Activated naive CD4-positive, alpha-beta T cell treated with anti-CD3 and anti-CD28 coated beads, Interleukin-2, amount 50 U/mL, for 72 hours (primary cell): ENCODE measurements at places on chromosomes 2 and 18. TPM values are rescaled to one million over a fixed set of nuclear protein-coding genes. Genes with fewer than 3 reads are reported as not detected.

DNA sequence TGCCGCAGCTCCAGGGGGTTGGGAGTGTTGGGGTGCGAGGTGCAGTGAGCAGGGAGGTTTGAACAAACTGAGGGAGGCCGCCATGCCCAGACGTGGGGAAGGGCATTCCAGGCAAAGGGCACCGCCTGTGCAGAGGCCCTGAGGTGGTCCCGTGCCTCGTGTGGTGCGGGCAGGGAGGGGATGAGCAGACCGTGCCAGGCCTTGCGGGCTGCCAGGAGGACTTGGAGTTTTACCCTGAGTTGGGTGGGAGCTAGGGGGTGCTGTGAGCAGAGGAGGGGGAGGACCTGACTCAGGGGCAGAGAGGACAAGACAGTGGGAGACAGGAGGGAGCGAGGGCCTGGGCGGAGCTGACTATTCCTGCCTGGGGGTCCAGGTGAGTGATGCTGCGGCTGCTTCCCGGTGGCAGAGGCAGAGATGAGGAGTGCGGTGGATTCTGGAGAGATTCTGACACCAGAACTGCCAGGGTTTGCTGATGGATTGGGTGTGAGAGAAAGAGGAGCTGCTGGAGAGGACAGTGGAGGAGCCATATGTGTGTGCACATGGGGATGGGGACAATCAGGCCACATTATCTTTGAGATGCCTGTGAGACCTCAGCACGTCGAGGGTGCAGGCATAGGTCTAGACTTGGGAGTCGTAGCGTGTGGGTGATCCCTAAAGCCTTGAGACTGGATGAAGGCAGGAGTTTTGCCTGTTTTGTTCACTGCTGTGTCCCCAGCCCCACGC is 23.4 kb downstream of the ZAP70 start:
- DNase-seq: no peak

GRCh38 chr2:46050027-46050426 is 247.2 kb upstream of the EPAS1 start:
- DNase-seq: no peak

- no peak for DNase-seq
These were observed 221.7 kb downstream of the PAX3 start for GRCh38 chr2:222076973-222077690.

GRCh38 chr2:96703021-96703751 is 36.7 kb downstream of the LMAN2L start:
- DNase-seq: no peak

- no peak for DNase-seq
These were observed 20.5 kb upstream of the IL1RL2 start for GRCh38 chr2:102166189-102166845.

THUMPD2 gene
- total RNA-seq: 14.0 TPM
